AG20443 (cell line): ENCODE measurements at places on chromosomes 3 and 15.

GRCh38 chr3:107271787-107272387 is 105.4 kb upstream of the CCDC54 start:
- DNase-seq, result peak; percentile 47

DNA sequence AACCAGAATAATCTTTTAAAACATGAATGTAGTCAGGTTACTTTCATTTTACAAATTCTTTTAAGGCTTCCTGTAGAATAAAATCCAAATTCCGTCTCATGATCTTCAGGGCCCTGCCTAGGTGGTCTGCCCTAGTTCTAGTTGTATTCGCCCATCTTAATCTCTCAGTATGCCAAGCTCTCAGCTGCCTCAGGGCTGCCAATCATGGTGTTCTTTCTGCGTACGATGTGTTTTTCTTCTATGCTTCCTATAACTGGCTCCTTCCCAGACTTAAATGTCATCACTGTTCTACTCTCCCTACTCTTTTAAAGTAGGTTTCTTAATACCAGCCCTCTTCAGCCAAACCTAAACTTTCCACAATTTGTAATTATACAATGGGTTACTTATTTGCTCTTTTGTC is 107.4 kb downstream of the GREM1 start:
- no peak for DNase-seq

GRCh38 chr15:90143166-90143655 is 40.9 kb upstream of the IDH2 start:
- DNase-seq, result peak; percentile 40

DNA sequence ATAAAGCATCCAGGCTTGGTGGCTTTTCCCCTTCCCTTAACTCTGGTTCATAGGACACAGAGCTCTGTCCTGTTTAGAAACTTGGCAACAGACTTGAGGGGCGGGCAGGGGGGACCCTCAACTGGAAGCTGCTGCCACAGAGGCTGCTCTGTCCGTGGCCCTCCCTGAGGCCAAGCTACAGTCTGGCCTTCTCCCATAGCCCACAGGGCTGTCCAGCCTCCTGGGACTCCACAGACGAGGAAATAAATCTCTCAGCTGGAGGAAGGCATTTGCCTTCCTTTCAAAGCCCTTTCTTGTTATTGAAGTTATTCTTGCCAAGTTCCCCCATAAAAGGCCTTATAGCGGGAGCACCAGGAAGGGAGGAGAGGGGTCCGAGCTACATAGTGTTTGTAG is 248.8 kb upstream of the TPM1 start:
- no peak for DNase-seq

DNA sequence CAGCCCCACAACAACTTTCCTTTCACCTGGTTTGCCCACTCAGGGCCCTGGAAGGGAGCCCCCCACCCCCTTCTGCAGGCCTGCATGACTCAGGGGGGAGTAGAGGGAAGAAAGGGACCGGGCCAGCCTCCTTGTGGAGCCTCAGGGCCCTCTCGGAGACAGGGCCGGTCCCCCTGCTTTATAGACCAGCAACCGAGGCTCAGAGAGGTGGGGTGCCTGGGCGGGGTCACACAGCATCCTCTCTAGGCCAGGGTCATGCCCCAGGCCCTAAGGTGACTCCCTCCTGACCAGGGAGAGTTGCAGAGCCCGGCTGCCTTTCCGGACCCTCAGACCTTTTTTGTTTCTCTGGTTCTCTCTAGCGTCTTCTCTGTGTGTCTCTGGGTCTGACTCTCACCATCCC is 211.3 kb downstream of the TBC1D2B start:
- no peak for DNase-seq

DNA sequence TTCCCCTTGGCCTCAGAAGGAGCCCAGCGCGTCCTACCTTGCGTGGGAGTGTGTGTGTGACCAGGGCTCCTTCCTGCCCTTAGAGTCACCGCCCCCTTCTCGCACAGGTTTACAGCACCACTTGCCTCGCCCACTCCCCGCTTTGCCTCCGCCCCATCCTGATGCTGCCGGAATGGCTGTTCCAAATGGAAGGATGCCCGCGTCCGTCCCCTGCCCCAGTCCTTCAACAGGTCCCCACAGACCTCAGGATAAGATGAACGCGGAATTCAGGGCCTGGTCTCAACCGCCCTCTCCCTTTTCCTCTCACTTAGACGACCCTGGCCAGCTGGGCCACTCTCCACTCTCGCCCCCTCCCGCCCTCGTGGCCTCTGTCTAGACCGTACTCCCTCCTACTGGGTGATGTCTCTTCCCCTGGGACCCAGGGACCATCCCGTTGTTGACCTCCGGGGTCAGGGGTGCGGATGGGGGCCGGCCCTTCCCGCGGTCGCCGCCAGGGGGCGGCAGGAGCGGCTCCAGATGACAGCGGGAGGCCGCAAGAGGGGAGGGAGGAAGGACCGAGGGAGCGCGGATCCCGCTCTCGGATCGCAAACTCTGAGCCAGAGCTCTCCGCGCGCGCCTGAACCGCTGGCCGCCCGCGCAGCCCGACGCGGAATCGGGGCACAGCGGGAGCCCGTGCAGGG is at the start of gene THSD4:
Gene THSD4, plus strand, starts transcription at position 585 of the 680 bp plus-strand sequence.
- DNase-seq, result peak; percentile 93

GRCh38 chr15:87653646-87654045 is 602.9 kb downstream of the NTRK3 start:
- no peak for DNase-seq

- DNase-seq, result peak; percentile 54
Observed at GRCh38 chr3:46114323-46114988, 87.2 kb upstream of the XCR1 start.

DNA sequence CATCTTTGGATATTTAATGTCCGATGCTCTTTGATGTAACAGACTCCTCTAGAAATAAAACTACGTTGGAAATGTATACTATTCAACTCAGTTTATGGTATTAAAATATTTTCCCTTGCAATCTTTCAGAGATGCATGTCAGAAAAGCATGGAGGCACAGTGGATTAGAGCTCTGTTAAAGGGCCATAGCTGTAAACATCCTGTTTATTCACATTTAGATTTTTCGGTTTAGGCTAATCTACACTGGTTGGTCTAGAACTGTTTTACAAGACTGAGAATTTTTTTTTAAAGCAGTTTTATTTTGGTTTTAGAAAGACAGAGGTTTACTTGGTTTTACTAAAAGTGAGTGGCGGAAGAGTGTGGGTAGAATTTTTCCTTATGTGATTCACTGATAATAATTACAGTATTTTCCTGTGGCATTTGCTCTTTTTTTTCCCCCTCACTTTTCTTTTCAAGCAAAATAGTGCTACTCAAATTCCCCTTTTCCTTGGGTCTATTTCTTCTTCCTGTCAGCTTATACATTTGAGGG is 132.1 kb downstream of the IL1RAP start:
- no peak for DNase-seq

DNA sequence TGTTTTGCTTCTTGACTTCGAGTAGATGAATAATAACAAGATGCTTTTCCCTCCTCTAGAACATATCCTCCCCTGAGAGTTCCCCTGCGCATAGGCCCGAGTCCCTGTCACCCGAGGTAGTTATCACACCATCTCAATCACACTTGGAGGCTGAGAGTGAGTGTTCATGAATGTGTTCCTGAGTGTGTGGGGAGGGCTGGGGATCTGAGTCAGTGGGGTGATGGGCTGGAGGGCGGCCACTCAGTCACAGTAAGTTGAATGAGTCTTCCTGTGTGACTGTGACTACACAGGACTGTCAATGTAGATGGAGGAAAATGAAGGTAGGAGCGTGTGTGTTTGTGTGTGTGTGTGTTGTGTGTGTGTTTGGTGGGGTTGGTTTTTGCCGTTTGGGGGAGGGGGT is 71.0 kb downstream of the SETD5 start:
- no peak for DNase-seq

DNA sequence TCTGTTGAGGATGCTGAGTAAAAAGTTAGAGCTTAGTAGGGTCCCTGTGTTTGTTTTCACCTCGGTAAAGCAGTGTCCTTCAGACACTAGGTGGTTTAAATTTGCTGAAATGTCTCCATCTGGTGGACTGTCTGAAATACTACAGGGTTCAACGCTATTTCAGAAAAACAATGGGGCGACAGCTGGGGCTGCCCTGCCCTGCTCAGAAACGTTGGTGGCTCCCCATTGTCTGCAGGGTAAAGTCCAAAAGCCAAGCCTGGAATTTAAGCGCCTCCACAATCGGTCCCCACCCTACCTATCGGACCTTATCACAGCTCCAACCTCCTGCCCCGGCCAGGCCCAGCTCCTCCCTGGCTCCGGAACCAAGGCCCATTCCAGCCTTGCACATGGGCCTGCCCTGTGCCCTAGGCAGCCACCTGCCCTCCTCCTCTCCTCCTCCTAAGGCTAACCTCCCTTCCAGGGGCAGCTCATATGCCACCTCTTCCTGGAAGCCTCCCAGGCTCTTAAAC is 4.3 kb upstream of the TSEN2 start:
- peak; percentile 72 for DNase-seq

DNA sequence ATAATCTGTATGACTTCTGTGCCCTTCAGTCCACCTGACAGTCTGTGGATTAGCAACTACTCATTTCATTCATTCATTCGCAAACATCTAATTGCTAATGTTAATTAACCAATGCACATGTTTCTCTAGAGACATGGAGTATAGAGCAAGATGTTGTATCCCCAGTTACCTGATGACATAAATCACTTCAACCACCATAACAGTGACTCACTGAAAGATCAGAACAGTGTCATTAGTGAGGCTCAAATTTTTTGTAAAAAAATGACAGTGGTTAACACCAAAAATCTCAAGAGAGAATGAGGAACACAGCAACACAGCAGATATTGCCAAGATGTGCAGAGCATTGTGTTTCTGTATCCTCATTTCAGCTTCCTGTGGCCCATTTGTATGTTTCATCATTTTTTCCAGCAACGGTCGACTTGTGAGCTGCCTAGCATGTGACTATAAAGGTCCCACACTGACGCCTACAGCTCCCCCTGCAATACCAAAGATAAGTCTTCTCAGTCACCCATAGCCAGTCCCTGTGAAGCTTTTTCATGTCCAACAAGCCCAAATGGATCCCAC is 3.7 kb upstream of the PLD1 start:
- peak; percentile 32 for DNase-seq

GRCh38 chr3:35932995-35933394 is 293.7 kb downstream of the ARPP21 start:
- peak; percentile 26 for DNase-seq

DNA sequence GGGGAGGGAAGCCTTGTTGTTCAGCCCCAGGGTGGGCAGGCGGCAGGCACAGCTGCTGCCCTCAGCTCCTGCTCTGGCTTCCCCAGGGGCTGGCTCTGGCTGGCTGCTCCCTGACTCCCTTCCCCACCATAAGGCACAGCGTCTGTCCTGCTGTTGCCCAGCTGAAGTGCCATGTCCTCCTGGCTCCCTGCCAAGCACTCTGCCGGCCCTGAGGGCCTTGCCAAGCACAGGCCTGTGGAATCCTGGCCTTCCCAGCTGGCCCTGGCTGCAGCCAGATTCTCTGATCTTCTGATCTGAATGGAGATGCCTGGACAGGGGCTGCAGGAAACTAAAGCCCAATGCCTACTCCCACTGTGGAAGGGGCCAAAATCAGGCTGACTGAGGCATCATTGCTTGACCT is 1.1 kb downstream of the IQCF6 start:
- DNase-seq, result no peak

- DNase-seq, result no peak
Observed at GRCh38 chr3:151174351-151174750, 28.7 kb downstream of the GPR171 start.

- DNase-seq, result peak; percentile 69
Observed at GRCh38 chr15:89912145-89912673, 543 bp downstream of the ARPIN start.

DNA sequence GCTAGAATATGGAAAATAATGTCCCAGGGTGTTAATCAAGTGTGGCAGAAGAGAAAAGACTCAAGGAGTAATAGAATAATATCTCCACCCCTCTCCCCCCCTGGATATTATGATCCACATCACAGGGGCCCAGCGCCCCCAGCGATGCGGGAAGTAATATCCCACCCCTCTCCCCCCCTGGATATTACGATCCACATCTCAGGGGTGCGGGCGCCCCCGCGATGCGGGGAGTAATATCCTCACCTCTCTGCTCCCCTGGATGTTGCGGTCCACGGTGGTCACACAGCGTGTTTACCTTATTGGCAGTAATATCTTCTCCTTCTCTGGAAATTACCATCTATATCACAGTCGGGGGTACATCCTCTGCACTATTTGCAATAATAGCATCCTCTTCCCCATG is 97.1 kb upstream of the OSBPL11 start:
- no peak for DNase-seq

- DNase-seq, result no peak
Observed at GRCh38 chr15:35665896-35666536, 120.1 kb upstream of the DPH6 start.

DNA sequence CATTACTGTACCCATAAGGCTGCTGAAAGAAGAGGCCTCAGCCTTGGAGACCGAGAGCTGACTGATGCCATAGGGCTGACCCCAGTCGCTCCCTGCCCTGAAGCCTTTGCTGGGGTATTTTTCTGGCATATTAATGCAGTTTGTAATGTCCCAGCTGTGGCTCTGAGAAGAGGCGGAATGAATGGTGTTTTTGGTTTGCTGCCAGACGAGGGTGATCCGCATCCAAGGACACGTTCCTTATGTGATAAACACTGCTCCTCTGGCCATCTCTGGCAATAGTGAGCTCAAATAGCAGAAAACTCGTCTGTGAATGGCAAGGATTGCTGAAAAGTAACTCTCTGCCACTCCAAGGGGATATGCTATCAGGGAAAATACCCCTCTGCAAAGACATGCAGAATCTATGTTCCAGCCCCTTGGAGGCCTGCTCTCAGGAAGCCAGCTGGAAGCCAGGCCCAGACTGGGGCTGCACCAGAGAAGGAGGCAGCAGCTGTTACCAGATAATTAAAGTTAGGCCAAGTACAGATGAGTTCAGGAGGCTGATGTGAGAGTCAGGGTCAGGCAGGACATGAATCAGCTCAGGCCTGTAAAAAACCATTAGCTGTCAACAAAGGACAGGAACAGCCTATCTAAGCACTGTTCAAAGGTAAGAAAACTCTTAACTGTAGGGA is 28.9 kb upstream of the KLHL6 start:
- peak; percentile 50 for DNase-seq

DNA sequence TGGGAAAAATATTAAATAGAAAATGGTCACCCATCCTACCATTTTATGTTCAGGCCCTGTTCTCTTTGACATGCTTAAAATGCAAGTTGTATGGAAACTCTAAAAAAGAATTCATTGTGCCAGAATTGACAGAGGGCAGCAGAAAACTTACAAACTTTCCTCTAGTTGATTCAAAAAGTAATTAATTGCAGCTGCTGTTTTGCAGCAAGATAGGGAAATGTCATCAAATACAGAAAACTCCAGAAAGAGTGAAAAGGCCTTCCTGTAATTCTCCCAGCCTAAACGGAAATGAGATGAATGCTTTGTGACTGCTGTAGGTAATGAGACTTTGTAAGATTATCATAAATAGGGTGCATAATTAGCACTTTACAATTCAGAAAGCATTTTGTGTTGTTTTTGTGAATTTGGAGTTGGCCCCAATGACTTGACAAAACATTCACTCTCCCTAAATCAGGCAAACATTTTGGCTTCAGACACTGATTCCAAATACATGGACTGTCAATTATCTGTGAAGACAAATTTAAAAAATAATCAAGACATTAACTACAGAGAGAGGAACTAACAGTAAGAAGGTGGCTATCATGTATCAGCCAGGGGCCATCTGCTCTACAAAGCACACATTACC is 861.8 kb downstream of the SQOR start:
- no peak for DNase-seq
